ENCODE measurements at places on chromosomes 12 and 14.
A peak's percentile ranks its signal among the peaks of the same experiment; 100 is the strongest.

DNA sequence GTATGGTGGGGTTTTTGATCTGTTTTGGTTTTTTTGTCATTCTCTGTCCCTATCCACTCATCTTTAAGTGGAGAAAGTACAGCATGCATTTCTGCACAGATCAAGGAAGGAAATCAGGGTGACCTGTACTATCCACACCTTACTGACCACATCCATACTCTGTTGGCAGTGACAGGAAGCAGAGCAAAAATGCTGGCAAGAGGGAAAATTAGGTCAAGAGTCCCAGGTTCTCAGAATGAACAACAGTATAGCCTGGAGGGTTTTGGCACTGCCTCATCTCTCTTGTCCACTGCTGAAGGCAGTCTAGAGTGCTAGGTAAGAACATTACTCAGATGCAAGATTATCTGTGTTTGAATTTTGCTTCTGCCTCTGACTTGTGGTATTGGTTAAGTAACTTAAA lies 70.7 kb downstream of the TAOK3 start:
- no peak for DNase-seq

- no peak for DNase-seq
Observed at GRCh38 chr12:76706101-76706500, 57.8 kb upstream of the ZDHHC17 start.

DNA sequence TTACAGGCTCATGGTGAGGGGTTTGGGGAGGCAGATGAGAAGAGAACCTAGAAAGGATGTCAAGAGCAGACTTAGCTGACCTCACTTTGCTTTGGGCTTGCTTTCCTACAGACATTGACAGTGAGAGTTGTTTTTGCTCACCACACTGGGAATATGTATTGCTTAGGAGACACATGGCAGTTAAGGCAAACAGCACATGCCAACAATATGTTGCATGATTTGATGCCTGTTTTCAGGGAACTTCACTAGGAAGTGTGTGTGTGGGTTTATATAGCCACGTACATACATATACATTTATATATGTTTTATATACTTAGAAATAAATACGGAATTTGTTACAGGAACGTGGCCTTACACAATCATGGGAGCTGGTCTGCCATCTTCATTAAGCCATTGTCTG lies 346.1 kb downstream of the RGS6 start:
- DNase-seq: no peak

DNA sequence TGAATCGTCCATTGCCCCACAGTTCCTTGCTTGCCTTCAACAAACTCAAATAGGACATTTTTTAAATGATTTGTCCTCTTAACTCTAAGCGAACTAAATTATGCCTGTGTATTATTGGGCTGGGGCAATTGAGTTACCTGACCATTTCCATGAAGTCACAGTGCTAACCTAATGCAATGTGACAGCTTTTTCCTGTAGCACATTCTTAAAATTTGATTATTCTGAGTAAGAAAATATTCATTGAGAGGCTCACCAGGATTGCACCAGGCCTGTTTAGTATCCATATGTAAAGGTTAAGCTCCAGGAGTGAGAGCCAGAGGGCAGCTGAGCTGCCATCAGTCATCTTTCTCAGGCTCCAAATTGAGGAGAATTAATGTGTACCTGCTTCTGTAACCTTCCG lies 90.9 kb downstream of the GPR65 start:
- no peak for DNase-seq

- DNase-seq: no peak
Observed at GRCh38 chr14:81427348-81428058, 27.4 kb upstream of the STON2 start.

DNA sequence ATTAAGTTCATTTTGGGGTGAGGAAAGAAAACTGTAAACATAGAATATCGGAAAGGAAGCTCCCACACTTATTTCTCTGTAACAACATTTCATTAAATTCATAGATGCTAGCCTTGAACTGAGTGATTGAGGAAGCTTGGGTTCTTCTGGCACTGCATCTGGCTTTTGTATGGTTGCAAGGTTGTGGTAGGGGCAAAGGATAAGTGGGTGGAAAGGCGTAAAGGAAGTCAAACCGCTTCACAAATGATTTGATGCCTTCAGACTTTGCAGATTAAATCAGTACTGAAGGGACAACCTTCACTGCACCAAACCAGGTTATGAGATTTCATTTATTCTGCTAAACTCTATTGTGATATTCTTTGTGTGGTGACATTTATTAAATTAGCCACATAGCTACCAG lies 28.1 kb upstream of the PAX9 start:
- no peak for DNase-seq

GRCh38 chr12:57712701-57713100 lies 18.8 kb downstream of the OS9 start:
- no peak for DNase-seq

DNA sequence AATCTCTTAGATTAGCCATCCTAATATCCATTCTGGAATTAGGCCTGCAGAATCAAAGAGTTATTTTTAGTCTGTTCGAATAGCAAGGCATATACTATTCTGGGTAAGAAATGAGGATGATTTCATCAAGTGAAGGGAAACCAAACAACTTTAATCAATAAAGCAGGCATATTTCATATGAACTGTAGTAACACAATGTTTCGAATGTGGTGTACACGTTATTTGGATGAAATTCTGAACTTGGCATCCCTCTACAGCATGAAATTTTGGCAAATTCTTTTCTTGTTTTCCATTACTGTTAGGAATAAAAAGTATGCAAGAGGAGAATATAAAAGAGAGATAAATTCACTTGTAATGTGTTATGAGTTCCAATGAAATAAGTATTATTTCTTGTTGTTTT lies 1233.3 kb upstream of the SEL1L start:
- DNase-seq: no peak

- no peak for DNase-seq
Observed at GRCh38 chr14:90674043-90674670, 142.1 kb downstream of the TTC7B start.

DNA sequence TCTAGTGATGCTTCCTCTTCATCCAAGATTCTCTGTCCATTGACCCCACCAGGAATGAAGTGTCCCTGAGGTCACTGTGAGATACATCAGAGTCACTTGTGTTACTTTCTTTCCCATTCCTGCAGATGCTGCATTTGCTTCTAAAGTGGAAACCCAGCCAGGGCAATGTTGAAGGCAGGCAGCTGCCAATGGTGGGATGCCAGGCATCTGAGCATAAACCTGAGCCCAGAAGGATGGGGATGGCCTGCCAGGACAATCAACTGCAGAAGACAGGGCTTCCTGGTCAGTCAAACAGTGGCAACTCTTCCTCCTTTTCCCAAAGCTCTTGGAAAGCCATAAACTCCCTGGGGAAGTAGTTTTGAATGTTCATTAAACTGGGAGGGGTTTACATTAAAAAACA lies 178.0 kb upstream of the TMEM132C start:
- DNase-seq: no peak

GRCh38 chr12:70180130-70180529 lies 63.1 kb upstream of the CNOT2 start:
- DNase-seq: no peak

- DNase-seq: peak; percentile 91
Observed at GRCh38 chr14:72643317-72643801, 250.5 kb downstream of the DPF3 start.

- no peak for DNase-seq
Observed at GRCh38 chr14:101500681-101501080, 60.6 kb upstream of the DIO3 start.

- DNase-seq: no peak
Observed at GRCh38 chr14:51512316-51512715, 139.4 kb upstream of the FRMD6 start.

DNA sequence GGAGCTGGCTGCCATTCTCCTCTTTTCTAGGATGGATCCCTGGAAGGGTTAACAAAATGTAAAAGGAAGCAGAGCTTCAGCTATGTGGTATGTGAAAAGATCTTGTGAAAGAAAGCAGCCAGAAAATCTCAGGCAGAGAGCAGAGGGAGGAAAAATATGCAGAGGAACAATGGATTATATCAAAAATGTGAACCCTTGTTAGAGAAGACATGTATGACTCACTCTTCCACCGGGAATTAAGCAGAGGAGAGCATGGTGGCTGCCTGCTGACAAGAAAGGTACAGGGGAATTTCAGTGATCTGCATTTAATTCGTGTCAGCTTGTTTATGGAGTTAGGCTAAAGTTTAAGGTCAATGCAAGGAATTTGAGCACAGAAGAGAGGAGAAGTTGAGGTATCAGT lies 46.3 kb downstream of the KCNA1 start:
- no peak for DNase-seq

DNA sequence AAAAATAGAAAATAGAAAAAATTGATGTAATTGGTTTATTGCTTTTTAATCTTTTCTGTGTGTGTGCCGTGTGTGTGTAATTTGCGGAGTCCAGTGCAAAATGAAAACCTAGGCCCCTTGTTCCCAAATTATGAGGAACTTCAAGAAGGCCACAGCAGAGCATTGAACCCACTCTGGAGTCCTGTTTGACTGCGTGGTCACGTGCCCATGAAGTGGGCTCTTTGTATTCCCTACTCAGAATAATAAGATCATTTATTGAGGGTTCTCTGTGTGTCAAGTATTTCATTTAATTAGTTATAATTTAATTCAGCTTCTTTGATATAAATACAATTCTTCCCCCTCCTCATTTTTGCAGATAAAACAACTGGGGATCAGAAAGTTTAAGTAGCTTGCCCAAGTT lies 12.3 kb upstream of the NINJ2 start:
- no peak for DNase-seq

GRCh38 chr12:108616941-108617858 lies 16.5 kb downstream of the SELPLG start:
- DNase-seq: no peak

DNA sequence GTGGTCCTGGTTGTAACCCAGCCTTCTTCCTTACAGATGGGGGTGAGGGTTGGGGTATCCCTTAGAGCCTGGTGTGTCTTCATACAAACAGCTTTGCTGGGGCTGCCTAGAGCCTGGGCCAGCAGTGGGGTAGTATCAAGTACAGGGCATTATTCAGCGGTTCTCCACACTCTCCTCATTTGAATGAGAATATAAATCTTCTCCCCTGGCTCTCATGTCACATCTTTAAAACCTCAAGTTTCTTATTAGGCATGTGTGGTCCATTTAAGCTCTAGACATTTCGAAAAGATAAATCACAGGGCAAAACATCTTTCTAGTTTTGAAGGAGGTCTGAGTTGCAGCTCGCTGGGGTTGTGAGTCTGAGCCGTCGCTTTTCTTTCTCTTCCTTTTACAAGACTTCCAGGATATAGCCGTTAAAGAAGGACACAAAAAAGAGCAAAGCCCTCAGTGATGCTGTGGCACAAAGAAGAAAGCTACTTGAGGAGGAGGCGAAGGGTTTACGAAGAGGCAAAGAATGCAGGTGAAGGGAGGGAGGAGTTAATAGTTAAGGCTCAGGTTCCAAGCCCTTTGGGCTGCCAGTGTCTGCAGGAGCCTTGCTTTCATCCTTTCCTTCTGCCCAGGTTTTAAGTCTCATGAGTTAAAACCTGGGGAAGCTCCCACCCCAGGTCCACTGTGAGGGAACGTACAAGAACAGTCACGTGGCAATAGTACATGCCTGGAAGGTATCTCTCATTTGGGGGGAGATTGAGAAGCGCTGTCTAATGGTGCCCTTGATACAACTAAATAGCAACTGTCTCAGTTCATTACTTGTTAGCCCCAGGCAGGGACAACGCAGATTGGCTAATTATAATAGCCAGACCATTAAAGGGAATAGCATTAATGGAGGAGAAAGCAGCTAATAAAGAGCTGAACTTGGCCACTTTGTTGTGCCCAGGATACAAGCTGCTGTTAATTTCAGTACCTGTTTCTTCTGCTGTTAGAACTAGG lies 94.2 kb downstream of the ETV6 start:
- no peak for DNase-seq

DNA sequence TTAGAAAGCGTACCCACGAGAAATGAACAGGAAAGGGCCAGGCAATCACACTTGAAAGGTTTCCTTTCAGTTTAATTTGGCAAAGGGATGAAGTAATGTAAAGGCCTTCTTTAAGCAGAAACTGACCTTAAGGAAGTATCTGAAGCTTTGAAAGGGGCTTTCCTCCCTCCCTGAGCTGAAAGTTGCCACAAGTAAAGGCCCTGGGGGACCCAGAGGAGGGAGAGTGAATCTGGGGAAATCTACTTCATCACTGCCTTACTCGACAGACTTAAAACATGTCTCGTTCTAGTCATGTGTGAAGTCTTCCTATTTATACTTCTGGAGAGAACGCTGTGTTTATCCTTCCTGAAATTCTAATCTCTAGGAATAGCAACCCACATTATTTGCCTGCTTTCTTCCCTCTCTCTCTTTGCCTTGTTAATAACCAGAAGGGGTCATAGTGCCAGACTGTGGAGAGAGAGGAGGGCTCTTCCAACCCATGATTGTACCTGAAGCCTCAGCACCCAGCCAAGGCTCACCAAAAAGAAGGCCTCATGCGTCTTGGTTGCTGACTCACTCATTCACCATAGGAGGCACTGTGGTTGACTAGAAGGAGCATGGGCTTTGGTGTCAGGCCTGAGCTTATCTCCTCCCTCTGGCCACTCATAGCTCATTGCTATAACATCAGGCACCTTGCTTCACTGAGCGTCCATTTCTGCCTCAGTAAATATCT lies 10.2 kb upstream of the GPX2 start:
- DNase-seq: no peak

DNA sequence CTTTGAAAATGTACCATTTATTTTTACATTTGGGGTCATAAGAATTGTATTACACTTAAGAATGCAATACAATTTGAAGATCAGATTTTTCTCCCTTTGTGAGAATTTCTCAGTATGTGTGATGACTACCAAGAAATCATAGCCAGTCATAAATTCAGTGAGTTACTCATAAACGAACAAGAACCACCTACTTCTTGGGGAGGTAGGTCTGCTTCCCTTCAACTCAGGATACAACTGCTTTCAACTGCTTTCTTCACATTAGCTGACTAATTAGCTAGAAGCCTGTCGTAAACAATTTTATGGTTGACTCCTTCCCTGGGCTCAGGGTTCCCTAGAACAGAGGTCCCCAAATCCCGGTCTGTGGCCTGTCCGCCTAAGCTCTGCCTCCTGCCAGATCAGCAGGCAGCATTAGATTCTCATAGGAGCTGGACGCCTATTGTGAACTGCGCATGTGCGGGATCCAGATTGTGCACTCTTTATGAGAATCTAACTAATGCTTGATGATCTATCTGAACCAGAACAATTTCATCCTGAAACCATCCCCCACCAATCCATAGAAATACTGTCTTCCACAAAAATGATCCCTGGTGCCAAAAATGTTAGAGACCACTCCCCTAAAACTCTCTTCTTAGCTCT lies 3.7 kb downstream of the ANG start:
- DNase-seq: no peak

DNA sequence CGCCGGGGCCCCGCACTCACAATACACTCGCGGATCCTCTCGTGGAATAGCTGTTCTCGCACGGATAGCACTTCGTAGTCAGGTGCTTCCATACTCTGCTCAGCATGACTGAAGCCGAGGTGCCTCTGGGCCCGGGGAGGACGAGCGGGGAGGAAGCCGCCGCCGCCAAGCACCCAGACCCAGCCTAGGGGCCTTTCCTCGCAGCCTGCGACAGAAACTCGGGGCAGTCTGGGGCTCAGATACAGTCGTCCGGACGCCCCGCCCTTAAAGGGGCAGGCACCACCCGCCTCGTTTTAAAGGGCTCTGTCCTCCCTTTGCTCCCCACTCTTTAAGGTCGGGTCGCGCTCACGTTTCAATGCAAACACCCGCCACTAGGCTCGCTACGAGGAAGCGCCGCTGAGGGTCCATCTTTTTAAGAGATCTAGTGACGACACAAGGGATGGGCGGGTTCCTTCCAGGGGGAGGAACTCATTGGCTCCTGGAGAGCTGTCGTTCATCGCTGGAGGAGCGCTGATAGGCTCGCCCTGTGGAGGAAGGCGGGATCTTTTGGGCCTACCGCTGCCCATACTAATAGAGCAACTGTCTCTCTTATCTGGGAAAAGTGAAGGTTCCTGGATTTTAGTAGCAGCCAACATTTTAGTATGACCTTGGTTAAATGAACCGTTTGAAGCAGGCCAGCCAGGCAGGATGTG lies at the start of gene LMBR1L:
Gene LMBR1L (minus strand): TSS at position 384 of the 692 bp plus-strand sequence. CDS start 292 bp downstream, at position 92.
- peak; percentile 95 for DNase-seq

All from smooth muscle cell of the brain vasculature (primary cell).